ENCODE measurements at places on chromosomes 13 and 19.

GRCh38 chr13:74145249-74145975 lies 11.2 kb upstream of the KLF12 start:
- DNase-seq, result no peak

- DNase-seq, result no peak
Measured at GRCh38 chr19:1312767-1313694, 27.4 kb downstream of the EFNA2 start.

GRCh38 chr13:72072261-72072660 lies 205.3 kb upstream of the DACH1 start:
- no peak for DNase-seq

- DNase-seq, result no peak
Measured at GRCh38 chr13:75016225-75016624, 465.7 kb downstream of the TBC1D4 start.

GRCh38 chr19:14050512-14050911 lies 11.4 kb downstream of the PALM3 start:
- DNase-seq, result no peak

GRCh38 chr19:36009220-36009619 lies 607 bp upstream of the SYNE4 start:
- no peak for DNase-seq

All from hematopoietic multipotent progenitor cell treated with erythropoietin and hydrocortisone succinate and interleukin-3 and kit ligand, for 17 days (in vitro differentiated cells).